ENCODE measurements at places on chromosomes 2 and 18.
A peak's percentile ranks its signal among the peaks of the same experiment; 100 is the strongest.

- H3K36me3 ChIP-seq: no peaks in the 10 kb centered on the region
- H3K27ac ChIP-seq: peak overlapping the region; percentile 23
- peaks cover 3% of the 10 kb centered on the region for H3K4me1 ChIP-seq
- no peaks in the 10 kb centered on the region for H3K27me3 ChIP-seq
- H3K4me3 ChIP-seq: no peak overlapping the region
These were observed 86.8 kb upstream of the HAAO start for GRCh38 chr2:42879121-42879705.

DNA sequence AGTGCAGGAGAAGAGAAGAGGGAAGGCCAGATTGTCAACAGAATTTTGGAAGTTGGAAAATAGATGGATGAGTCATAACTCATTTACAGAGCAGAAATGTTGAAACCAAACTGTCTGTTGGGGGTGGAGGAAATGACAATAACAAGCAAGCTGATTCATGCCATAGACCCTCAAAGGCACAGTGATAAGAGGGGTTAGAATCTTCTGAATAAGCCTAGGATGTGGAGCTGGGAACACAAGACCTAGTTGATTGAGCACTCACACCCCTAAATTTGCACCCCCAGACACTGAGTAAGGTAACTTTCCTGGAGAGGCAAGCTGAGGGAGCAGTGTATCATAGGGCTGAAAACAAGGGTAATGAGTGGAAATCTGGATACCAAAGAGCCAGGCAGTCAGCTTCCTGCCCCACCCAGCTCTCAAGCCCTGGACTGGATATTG, 141.4 kb downstream of the SCG2 start:
- H3K27me3 ChIP-seq: no peaks in the 10 kb centered on the region
- no peak overlapping the region for H3K27ac ChIP-seq
- H3K36me3 ChIP-seq: no peaks in the 10 kb centered on the region
- no peaks in the 10 kb centered on the region for H3K4me1 ChIP-seq

DNA sequence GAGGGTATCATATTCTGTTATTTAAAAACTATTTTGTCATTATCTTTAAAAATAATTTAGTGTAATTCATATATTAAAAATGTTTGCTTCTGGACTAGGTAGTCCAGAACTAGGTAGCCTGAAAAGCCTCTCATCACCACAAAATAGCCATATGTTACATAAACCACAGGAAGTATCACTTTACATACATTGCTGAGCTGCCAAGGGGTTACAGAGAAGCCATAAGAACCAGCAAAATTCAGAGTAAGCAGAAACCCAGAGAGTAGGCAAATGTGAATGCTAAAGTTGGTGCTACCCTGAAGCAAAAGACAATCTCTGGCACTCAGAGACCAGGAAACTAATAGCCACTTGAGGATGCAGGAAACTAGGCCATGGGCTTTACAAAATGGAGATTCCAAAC, 60.9 kb downstream of the LOXHD1 start:
- no peak overlapping the region for H3K27ac ChIP-seq
- H3K4me1 ChIP-seq: no peaks in the 10 kb centered on the region
- no peak for DNase-seq
- no peaks in the 10 kb centered on the region for H3K36me3 ChIP-seq
- no peaks in the 10 kb centered on the region for H3K27me3 ChIP-seq

DNA sequence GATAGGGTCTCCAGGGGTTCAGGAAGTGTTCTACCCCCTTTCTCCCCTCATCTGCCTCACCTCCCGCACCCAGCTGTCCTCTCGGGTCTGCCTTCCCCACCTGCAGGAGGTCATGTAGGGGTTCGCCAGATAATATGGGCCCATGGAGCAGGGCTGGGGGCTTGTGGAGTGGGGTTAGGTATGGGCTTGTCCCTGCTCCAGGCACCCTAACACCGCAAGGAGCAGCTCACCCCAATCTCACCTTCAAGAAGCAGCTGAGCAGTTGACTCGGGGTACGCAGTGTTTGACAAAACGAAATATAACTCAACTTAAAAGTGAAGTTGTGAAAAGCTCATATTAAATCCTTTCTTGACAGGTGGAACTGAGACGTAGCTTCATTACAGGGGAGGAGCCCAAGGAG, 99.6 kb downstream of the CTIF start:
- no peak overlapping the region for H3K27ac ChIP-seq
- H3K4me1 ChIP-seq: peaks cover 19% of the 10 kb centered on the region
- H3K4me3 ChIP-seq: no peak overlapping the region
- H3K27me3 ChIP-seq: no peaks in the 10 kb centered on the region

- H3K27me3 ChIP-seq: no peaks in the 10 kb centered on the region
- no peaks in the 10 kb centered on the region for H3K36me3 ChIP-seq
- H3K4me1 ChIP-seq: no peaks in the 10 kb centered on the region
- DNase-seq: no peak
- H3K27ac ChIP-seq: no peak overlapping the region
These were observed 22.5 kb downstream of the PASK start for GRCh38 chr2:241126771-241127202.

DNA sequence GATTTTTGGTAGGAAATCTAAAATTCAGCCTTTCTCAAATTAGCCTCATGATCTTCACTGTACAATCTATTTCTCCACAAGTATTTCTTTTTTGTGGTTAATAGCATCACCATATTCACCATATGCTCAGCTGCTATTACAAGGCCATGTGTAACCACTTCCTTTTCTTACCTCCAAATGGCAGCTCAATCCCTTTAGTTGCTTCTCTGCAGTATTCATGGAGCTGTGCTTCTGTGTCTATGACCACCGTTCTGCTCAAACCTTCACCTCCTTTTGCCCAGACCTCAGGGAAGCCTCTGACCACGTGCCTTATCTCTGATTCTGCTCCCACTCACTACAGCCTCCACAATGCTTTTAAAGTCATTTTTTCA, 126.7 kb upstream of the TMEM200C start:
- H3K27ac ChIP-seq: no peak overlapping the region
- no peak for DNase-seq
- H3K4me3 ChIP-seq: no peak overlapping the region
- no peaks in the 10 kb centered on the region for H3K4me1 ChIP-seq
- no peaks in the 10 kb centered on the region for H3K27me3 ChIP-seq
- no peaks in the 10 kb centered on the region for H3K36me3 ChIP-seq

GRCh38 chr2:120323214-120323613, 22.7 kb upstream of the INHBB start:
- no peaks in the 10 kb centered on the region for H3K36me3 ChIP-seq
- no peak overlapping the region for H3K4me3 ChIP-seq
- peak overlapping the region; percentile 24 for H3K27ac ChIP-seq
- H3K27me3 ChIP-seq: no peaks in the 10 kb centered on the region
- peak; percentile 91 for DNase-seq

DNA sequence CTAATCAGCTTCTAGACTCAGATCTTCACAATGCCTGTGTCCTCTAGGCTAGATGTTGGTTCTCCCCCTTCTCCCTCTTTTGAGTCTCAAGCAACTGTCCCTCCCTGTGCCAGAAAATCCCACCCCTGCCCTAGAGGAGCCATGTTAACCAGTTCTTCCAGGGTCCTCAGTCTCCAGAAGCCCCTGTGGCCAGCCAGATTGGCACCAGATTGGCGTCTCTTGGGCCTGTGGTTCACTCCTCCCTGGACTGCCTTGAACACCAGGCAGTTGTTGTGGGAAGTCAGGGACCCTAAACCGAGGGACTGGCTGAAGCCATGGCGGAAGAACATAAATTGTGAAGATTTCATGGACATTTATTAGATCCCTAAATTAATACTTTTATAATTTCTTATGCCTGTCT, 36.6 kb downstream of the CYP26B1 start:
- H3K36me3 ChIP-seq: no peaks in the 10 kb centered on the region
- no peaks in the 10 kb centered on the region for H3K4me1 ChIP-seq
- H3K27ac ChIP-seq: no peak overlapping the region
- no peaks in the 10 kb centered on the region for H3K27me3 ChIP-seq
- H3K4me3 ChIP-seq: no peak overlapping the region

- no peak for DNase-seq
- no peaks in the 10 kb centered on the region for H3K36me3 ChIP-seq
- H3K27me3 ChIP-seq: no peaks in the 10 kb centered on the region
- no peak overlapping the region for H3K4me3 ChIP-seq
- H3K4me1 ChIP-seq: no peaks in the 10 kb centered on the region
These were observed 352.4 kb downstream of the EIPR1 start for GRCh38 chr2:3025261-3025660.

DNA sequence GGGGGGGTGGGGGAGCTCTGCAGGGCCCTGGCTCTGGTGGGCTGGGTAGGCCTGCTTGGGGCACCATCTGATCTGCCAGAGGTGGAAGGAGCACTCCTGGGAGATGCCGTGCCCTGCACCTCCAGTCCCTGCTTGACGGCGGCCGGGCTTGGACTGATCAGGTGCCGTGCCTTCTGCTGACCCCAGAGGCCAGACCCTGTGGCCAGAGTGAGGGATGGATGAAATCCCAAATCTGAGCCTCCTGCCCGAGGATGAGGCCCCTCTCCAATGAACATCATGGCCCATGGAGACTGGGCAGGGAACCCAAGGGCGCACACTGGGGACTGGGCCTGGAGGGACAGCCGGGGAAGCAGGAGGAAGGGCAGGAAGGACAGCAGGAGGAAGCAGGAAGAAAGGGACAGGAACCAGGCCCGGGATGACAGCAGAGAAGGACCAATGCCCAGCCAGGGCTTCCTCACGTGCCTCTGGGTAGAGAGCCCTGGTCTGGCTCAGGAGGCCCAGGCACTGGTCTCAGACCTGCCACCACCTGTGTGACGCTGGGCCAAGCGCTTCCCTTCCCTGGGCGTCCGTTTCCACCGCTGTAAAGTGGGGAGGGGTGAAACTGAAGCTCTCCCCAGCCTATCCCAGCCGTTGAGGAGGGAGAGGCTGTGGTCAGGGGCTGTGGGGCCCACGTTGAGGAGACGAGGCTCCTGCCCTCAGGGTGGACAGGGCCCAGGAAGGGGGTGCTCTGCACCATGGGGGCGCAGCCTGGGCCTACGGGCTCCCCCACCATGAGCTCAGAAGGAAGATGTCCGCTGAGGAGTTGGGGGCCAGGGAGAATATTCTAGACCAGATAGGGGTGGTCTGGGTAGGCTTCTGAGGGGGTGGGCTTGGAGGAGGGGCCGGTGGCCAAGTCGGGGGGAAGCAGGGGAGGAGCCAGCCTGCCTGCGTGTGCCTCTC, 1.0 kb upstream of the GPR35 start:
- no peaks in the 10 kb centered on the region for H3K4me1 ChIP-seq
- no peak overlapping the region for H3K4me3 ChIP-seq
- H3K36me3 ChIP-seq: no peaks in the 10 kb centered on the region

DNA sequence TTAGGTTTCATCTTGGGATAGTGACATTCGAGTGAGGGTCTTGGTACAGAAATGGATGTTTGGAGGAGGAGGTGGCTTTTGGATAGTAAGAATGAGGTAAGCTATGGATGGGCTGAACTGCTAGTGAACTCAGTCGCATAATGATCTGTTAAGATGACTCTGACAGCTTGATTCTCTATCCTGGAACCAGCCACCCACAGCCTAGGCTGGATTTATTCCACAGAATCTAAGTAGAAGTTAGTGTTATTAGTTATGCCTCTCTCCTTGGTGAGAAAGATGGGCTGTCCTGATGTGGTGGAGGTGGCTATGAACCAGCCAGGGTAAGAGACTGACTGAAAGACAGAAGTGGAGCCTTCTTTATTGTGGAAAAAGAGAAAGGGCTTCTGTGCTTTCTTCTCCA, 22.4 kb downstream of the IL36A start:
- no peaks in the 10 kb centered on the region for H3K4me1 ChIP-seq
- no peaks in the 10 kb centered on the region for H3K36me3 ChIP-seq
- H3K27me3 ChIP-seq: peaks cover 4% of the 10 kb centered on the region
- no peak overlapping the region for H3K27ac ChIP-seq
- no peak overlapping the region for H3K4me3 ChIP-seq
- no peak for DNase-seq

DNA sequence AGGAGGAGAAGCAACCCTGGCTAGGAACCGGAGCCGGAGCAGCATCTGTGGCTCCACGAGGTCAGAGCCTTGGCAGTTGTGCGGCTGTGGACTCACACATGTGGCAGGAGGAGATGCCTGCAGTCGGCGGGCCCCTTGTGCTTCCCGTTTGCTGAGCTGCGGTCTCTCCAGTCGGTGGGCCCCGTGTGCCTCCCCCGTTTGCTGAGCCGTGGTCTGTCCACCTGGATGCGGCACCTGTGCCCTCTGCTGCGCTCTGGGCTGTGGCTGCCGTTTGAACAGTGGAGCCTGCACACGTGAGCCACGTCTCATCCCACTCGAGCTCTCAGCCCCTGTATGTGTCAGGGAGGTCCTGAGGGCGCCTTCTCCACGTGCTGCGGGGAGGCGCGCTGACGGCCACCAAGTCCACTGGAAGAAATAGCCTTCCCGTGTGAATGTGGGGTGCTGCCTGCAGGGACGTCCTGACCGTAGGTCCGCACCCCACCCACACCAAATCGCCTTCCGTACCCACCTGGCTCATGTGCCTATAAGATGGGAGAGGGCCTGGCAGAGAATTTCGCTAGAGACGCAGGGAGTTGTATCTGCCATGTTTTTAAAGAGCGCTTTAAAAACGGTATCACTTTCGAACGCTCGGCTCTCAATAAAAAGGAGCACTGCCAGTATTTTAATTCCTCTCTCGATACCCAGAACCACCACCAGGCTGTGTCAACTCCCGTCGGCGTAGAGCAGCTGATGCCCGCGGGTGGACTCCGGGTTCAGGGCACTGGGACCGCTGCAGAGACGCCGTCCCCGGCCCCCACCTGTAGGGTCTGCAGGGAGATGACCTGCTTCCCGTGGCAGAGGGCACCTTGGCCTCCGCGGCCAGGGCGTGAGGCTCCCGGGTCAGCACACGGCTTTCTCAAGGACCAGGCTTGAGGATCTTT, 117.0 kb downstream of the NFATC1 start:
- peaks cover 3% of the 10 kb centered on the region for H3K36me3 ChIP-seq
- H3K27ac ChIP-seq: no peak overlapping the region
- peaks cover 14% of the 10 kb centered on the region for H3K4me1 ChIP-seq
- no peak overlapping the region for H3K4me3 ChIP-seq
- no peaks in the 10 kb centered on the region for H3K27me3 ChIP-seq
- peak; percentile 55 for DNase-seq

DNA sequence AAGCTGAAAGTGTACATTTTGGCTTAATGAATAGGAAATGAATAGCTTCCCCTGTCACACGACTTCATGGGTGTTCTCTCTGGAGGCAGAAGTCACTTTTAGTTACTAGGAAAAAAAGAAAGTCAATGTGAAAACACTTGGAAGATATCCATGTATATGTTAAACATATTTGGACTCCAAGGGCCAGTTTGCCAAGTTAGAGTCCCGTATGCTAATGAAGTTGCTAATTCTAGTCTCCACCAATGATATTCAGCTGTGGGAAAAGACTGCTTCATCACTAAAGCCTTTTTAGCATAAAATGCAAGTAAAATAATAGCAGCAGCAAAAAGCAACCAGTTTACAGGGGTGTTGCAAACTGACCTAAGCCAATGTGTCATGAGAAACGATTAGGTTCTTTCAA, 108.7 kb downstream of the PLCL1 start:
- H3K36me3 ChIP-seq: no peaks in the 10 kb centered on the region
- H3K27me3 ChIP-seq: no peaks in the 10 kb centered on the region
- H3K4me1 ChIP-seq: peaks cover 31% of the 10 kb centered on the region
- H3K4me3 ChIP-seq: no peak overlapping the region
- DNase-seq: no peak

All from psoas muscle (tissue), 8 donors.